IgD-negative memory B cell (primary cell): ENCODE measurements at places on chromosomes 12 and 14. TPM values are rescaled to one million over a fixed set of nuclear protein-coding genes. Genes with fewer than 3 reads are reported as not detected.

Gene ACOT4
- polyA plus RNA-seq, result 2.4 TPM

Gene LTA4H
- 122 TPM for polyA plus RNA-seq

Gene P2RX2
- polyA plus RNA-seq, result not detected

Gene LAG3
- 0.88 TPM for polyA plus RNA-seq

Gene KRT6B
- polyA plus RNA-seq, result not detected

Gene BATF
- 21.9 TPM for polyA plus RNA-seq
